ENCODE measurements at places on chromosomes 1 and 21. TPM values are rescaled to one million over a fixed set of nuclear protein-coding genes. Genes with fewer than 3 reads are reported as not detected.

Gene CYP2J2
- not detected for polyA plus RNA-seq

Gene FOXD2
- 0.06 TPM for polyA plus RNA-seq

Gene OR6K2
- polyA plus RNA-seq, result not detected

Gene CDCA8
- polyA plus RNA-seq, result 1.0 TPM

Gene SPRR2E
- not detected for polyA plus RNA-seq

Gene HS2ST1
- polyA plus RNA-seq, result 22.2 TPM

Gene CDA
- polyA plus RNA-seq, result not detected

Gene CTSK
- polyA plus RNA-seq, result 9.3 TPM

Gene SPRR2G
- polyA plus RNA-seq, result not detected

Gene CFHR5
- polyA plus RNA-seq, result not detected

Gene CFAP141
- not detected for polyA plus RNA-seq

Gene CD48
- polyA plus RNA-seq, result not detected

Gene CRYAA
- polyA plus RNA-seq, result not detected

Gene PTPN22
- polyA plus RNA-seq, result 0.92 TPM

Gene S100A16
- polyA plus RNA-seq, result not detected

Gene CA6
- not detected for polyA plus RNA-seq

Gene CELA2A
- not detected for polyA plus RNA-seq

Gene FAM151A
- polyA plus RNA-seq, result not detected

Gene FCAMR
- polyA plus RNA-seq, result not detected

Gene SLC9C2
- 0.31 TPM for polyA plus RNA-seq

Gene PADI4
- not detected for polyA plus RNA-seq

Gene PPM1J
- 1.7 TPM for polyA plus RNA-seq

Gene TARS2
- 22.8 TPM for polyA plus RNA-seq

Gene CLCNKB
- polyA plus RNA-seq, result not detected

Gene ZNF670
- 10.6 TPM for polyA plus RNA-seq

Gene KRTAP21-2
- polyA plus RNA-seq, result not detected

Gene A3GALT2
- not detected for polyA plus RNA-seq

Gene ILDR2
- polyA plus RNA-seq, result 6.8 TPM

Gene SYNC
- polyA plus RNA-seq, result not detected

Gene ELAPOR1
- 18.8 TPM for polyA plus RNA-seq

Gene DEPDC1
- 2.4 TPM for polyA plus RNA-seq

Gene NHLH2
- polyA plus RNA-seq, result 0.31 TPM

Gene PHACTR4
- 7.9 TPM for polyA plus RNA-seq

Gene FLG
- not detected for polyA plus RNA-seq

Gene SLC30A10
- polyA plus RNA-seq, result 5.9 TPM

Gene SH2D2A
- not detected for polyA plus RNA-seq

Gene TEX38
- not detected for polyA plus RNA-seq

Gene CAPN9
- not detected for polyA plus RNA-seq

Gene VANGL1
- 0.40 TPM for polyA plus RNA-seq

Gene MRPS21
- 170 TPM for polyA plus RNA-seq

Gene VWA5B1
- polyA plus RNA-seq, result 0.82 TPM

Gene LRRC8C
- polyA plus RNA-seq, result 0.78 TPM

Gene LCE3D
- not detected for polyA plus RNA-seq

Gene PDZK1
- polyA plus RNA-seq, result 0.88 TPM

Gene RNU1-4
- under 0.01 TPM for polyA plus RNA-seq

Gene AMY1B
- not detected for polyA plus RNA-seq

Gene UBASH3A
- polyA plus RNA-seq, result not detected

Gene HES5
- not detected for polyA plus RNA-seq

Gene SFPQ
- polyA plus RNA-seq, result 1,127 TPM
